Cardiac septum (tissue), 1 donor: ENCODE measurements at places on chromosomes 13 and 19.
A peak's percentile ranks its signal among the peaks of the same experiment; 100 is the strongest.

GRCh38 chr19:2451138-2451537, 5.6 kb downstream of the LMNB2 start:
- DNase-seq, result no peak

- no peak for DNase-seq
Observed at GRCh38 chr13:59472134-59472533, 691.6 kb downstream of the DIAPH3 start.

GRCh38 chr13:106291006-106291405, 244.5 kb downstream of the EFNB2 start:
- DNase-seq, result no peak

- DNase-seq, result no peak
Observed at GRCh38 chr19:35013820-35014754, 14.0 kb downstream of the GRAMD1A start.

DNA sequence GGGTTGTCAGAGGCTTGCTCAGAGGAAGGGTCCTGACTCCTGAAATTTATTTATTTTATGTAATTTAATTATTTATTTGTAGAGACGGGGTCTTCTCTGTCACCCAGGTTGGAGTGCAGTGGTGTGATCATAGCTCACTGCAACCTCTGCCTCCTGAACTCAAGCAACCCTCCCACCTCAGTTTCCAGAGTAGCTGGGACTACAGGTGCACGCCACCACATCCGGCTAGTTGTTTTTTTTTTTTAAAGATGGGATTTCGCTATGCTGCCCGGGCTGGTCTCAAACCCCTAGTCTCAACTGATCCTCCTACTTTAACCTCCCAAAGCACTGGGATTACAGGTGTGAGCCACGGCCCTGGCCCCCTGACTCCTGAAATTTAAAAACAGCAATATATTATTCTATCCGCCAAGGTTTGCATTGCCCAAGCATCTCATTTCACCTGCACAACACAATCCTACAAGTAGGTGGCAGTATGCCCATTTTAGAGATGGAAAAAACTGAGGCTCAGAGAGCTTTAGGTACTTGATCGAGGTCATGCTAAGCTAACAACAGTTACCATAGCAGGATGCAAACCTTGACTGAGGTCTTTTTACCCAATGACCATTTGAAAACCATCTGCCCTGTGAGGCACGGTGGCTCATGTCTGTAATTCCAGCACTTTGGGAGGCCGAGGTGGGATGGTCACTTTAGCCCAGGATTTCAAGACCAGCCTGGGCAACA, 18.1 kb downstream of the ARHGEF18 start:
- no peak for DNase-seq

GRCh38 chr13:36630181-36630803, 43.5 kb upstream of the SERTM1 start:
- no peak for DNase-seq

DNA sequence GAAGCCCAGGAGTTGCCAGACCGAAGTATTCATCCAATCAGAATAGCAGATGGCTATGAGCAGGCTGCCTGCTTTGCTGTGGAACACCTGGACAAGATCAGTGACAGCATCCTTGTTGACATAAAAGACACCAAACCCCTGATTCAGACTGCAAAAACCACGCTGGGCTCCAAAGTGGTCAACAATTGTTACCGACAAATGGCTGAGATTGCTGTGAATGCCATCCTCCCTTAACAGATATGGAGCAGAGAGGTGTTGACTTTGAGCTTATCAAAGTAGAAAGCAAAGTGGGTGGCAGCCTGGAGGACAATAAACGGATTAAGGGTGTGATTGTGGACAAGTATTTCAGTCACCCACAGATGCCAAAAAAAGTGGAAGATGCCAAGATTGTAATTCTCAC, 250.3 kb upstream of the OBI1 start:
- DNase-seq, result no peak

- DNase-seq, result no peak
Observed at GRCh38 chr13:24038841-24039330, 121.6 kb upstream of the SPATA13 start.

DNA sequence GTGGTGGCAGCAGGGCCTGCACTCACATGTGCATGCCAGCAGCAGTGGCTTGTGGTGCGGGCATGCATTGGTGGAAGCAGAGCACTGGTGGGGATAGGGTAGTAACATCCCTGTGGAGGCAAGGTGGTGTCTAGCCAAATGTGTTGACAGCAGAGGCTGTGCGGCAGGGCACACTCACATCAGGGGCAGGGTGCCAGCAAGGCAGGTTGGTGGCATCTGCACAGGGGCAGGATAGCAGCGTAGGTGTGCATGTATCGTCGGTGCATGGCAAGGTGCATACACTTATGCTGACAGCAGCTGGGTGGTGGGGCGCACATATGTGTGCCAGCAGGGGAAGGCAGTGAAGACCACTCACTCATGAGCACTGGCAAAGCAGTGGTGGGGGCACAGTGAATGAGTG, 211.5 kb upstream of the CSNK1A1L start:
- no peak for DNase-seq

DNA sequence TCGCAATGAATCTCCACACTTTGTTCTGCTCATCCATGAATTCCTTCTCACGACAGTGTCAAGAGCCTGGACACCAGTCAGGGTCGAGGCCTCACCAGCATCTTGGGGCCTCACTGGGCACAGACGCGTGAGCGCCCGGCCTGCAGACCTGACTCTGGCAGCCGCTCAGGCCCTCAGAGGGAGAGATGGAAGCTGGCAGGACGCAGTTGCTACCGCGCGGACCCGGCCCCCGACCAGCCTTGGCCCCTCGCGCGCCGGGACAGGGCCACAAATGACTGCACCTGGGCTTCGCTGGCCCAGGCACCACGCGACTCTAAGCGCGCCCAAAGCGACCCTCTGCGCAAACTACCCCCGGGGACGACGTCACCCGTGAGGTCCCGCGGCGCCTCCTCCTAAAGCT, 937 bp upstream of the USP29 start:
- no peak for DNase-seq

DNA sequence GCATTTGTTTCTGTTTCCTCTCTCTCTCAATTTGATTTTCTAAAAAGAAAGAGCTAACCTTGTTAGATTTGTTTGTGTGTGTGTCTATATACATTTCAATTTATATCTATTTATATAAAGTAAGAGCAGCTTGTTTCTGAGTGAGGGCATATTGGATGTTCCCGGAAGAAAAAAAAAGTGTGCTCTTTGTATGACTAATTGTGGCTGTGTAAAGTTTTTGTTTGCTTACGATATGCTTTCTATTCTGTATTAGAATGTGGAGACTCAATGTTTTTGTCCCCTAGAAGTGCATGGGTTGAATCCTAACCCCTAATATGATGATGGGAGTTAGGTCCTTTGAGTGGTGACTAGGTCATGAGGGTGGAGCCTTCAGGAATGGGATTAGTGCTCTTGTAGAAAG, 66.6 kb upstream of the C1QTNF9B start:
- DNase-seq, result no peak

DNA sequence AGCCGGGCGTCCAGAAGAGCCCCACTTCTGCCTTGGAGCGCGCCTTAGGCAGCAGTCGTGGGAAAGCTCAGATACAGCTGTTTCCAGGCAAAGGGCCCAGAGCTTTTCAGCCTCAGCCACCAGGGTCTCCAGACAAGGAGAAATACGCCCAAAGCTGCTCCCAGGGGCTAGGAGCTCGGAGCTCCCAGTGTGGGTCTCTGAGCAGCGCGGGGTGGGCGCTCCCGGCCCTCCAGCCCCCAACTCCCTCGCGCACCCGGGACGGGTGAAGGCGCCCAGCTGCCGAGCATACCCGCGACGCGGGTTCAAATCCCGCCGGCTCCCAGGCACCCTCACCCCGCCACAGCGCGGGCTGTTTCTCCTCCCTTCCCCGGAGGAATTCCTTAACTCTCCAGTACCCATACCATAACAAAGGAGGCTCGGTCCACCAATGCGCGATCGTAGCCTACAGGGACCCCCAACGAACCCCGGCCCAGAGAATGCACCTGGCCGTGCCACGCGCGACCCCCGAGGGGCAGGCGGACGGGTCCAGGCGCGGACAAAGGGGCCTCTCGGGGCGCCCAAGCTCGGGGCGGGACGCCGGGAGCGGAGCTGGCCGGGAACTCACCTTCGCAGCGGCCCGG, 507 bp downstream of the COL4A1 start:
- DNase-seq, result peak; percentile 72

DNA sequence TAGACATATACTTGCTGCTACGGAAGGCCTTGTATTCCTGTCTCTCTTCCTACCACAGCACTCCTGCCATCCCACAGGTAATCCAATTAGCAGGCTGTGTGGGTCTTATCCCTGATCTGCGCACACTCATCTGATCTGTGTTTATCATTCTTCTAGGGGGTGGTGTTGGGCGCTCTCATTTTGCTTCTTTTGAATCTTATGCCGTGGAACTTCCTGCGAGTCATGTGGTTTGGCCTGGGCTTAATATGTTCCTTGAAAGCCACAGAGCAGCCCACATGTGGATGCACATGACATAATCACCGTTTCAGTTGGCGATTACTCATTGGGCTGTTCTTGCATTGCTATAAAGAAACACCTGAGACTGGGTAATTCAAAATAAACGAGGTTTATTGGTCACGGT, 7.5 kb downstream of the RASA3 start:
- no peak for DNase-seq

DNA sequence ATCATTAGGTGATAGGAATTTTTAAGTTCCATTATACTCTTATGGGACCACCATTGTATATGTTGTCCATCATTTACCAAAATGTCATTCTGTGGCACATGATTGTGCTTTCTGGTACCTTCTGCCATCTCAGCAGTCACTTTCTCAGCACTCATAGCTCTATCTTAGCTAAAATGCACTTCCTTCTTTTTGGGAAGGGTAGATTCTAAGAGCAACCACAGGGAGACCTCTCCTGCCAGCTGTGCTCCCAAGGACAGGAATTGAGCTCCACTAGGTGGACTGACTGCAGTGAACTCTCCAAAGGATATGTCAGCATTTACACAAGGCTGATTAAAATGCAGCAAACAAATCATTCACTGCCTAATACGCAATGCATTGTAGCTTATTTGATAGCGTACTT, 91.8 kb upstream of the OBI1 start:
- DNase-seq, result no peak

DNA sequence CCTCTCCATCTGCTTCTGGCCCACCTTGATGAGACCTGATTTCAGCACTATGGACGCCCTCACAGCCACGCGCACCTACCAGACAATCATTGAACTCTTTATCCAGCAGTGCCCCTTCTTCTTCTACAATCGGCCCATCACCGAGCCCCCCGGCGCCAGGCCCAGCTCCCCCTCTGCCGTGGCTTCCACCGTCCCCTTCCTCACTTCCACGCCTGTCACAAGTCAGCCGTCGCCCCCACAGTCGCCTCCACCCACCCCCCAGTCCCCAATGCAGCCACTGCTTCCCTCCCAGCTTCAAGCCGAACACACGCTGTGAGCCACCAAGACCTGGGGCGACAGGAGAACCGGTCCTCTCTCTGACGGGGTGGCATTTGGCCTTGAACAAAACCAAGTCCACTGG, 19.3 kb upstream of the NPAS1 start:
- DNase-seq, result no peak

DNA sequence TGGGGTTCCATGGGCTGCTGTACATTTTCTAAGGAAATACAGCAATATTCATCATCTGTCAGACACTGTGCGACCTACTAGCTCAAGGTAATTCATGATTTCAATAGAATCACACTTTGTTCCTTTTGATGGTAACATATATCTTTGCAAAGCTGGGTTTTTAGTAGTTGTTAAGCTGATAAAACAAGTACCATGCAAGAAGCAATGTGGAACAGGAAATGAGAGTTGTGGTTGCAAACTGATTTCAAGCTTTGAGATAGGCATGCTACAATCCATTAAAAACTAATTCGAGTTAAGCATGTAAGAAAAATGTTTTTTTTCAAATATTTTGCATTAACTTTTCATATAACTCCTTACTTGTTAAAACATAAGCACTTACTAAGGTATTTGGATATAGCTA, 6.8 kb upstream of the MBNL2 start:
- no peak for DNase-seq

DNA sequence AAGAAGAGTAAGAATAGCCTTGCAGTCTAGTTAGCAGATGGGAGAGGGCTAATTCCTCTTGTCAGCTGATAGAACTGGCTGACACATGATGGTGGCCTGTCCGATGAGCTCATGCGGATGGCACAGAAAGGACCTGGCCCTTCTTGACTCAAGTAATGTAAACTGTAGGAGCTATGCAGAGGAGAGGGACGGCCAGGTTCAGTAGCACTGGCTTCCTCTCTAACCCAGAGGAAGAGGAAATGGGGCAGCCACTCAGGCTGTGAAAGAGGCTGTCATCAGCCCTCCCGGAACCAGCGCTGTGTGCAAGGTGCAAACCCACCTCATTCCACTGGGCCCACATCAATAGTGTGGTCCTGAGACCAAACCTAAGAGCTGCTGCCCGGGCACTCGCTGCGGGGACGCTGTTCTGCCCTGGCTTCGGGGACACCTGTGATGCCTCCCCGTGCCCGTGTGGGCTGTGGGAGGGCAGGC, 30.8 kb upstream of the USE1 start:
- DNase-seq, result no peak

- DNase-seq, result no peak
Observed at GRCh38 chr13:51412431-51412830, 40.4 kb downstream of the INTS6 start.

- no peak for DNase-seq
Observed at GRCh38 chr13:27921961-27922882, 2.4 kb downstream of the PDX1 start.

DNA sequence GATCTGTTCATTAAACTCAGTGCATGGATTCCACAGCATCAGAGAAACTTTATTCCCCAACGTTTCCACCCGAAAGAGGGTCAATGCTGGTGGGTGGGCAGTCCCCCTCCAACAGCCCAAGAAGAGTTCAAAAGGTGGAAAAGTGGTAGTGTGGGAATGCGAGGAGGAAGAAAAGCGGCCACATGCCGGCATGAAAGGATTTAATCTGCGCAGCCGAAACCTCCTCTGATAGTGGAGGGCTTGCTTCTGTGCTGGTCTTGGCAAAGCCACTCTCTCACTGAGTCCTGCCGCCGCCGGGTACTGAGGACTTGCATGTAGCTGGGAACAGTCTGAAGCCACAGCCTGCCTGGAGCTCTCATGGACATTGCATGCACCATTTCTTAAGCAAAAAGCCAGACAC, 136.2 kb upstream of the ZNF536 start:
- DNase-seq, result no peak

- peak; percentile 79 for DNase-seq
Observed at GRCh38 chr19:35267353-35267817, 1.4 kb upstream of the USF2 start.
